ENCODE measurements at places on chromosomes 16 and 17.
A peak's percentile ranks its signal among the peaks of the same experiment; 100 is the strongest.

- DNase-seq = no peak
Measured at GRCh38 chr17:57530508-57530907, 214.6 kb downstream of the CCDC182 start.

GRCh38 chr17:79946352-79947231, 89.1 kb downstream of the TBC1D16 start:
- no peak for DNase-seq

DNA sequence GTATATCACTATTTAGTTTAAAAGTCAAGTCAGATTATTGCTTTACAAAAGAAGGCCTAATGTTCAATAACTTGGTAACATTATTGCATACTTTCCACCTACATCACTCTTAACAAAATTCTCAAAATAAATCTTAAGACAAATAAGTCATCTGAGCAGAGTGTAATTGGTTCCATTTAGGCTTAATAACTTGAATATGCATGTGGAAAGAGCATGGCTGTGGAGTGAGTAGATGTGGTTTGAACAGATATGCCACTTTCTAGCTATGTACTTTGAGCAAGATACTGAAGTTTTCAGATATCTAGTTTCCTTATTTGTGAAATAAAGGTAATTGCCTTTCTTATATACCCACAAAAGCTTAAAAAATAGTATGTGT, 6.7 kb upstream of the EVI2A start:
- peak; percentile 64 for DNase-seq

GRCh38 chr17:49996495-49997300, 1.7 kb upstream of the DLX3 start:
- DNase-seq = peak; percentile 22

DNA sequence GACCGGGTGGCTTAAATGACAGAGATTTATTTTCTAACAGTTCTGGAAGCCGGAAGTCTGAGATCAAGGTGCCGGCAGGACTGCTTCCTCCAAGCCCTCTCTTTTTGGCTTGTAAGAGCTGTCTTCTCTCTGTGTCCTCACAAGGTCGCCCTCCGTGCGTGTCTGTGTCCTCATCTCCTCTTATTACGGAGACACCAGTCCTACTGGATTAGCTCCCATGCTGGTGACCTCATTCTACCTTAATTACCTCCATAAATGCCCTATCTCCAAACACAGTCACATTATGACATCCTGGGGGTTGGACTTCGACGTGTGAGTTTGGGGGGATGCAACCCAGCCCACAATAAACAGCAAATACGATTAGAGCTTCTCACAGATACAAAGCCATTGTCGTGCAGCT, 161.5 kb downstream of the FOXL1 start:
- DNase-seq = no peak

- no peak for DNase-seq
Measured at GRCh38 chr16:49562228-49562627, 188.6 kb downstream of the C16orf78 start.

- DNase-seq = peak; percentile 75
Measured at GRCh38 chr17:12545877-12546513, 119.7 kb upstream of the MYOCD start.

DNA sequence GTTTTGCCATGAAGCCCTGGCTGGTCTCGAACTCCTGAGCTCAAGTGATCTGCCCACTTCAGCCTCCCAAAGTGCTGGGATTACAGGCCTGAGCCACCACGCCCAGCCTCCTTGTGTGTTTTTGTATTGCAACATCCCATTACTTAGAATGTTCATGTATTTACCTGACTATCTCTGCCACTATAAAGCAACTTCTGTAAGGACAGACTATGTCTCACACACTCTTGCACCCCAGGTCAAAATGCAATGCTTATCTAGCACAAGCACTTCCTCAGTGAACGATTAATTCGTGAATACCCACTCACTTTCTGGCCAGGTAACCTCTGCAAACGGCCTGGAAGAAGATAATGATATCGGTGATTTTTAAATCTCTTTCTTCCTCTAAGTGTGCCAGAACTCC, 82.6 kb downstream of the NDEL1 start:
- no peak for DNase-seq

All from fibroblast of skin of back (primary cell).